ENCODE measurements at places on chromosomes 5 and 9.

DNA sequence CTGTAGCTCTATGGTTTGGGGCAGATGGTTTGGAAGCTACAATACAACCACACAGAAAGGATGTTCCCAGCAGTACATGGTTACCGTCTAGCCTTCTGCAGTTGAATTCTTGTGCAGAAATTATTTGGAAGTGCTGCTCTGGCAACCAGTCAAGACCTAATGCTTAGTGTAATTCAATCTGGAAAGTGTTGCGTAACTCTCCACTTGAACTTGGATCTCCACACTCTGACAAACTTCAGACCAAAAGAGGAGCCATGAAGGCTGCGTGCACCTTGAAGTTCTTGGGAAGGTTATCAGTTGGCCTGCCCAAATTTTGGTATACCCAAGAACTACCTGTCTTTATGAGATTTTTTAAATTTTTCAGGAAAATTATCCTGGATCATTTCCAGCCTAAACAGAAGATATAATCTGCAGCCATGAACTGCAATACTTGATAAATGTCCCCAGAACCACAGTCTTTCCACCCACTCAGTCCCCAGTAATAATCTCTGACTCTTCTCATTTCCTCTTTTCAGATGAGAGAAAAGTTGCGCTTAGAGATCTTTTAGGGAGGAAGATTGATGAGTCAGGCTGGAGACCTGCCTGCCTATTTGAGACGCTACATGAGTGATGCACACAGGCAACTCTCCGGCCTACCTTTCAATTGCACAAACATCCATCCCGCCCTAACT lies 159.9 kb downstream of the FANCC start:
- DNase-seq = no peak

GRCh38 chr5:85990998-85991397 lies 626.7 kb upstream of the COX7C start:
- no peak for DNase-seq

DNA sequence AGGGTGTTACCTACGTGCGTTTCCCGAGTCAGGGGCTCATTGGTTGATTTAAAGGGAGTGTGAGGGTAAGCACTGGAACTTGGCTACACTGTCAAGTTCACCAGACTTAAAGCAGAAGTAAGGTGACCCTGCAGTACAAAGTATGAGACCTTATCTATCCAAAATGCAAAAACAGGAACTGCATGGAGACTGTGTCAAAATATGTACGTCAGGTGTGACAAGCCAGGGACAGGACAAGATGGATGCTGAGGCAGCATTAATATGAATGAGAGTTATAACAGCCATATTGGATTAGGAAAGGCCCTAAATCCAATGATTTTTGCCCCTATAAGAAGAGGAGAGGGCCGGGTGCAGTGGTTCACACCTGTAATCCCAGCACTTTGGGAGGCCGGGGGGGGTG lies 15.4 kb upstream of the SUSD3 start:
- no peak for DNase-seq

DNA sequence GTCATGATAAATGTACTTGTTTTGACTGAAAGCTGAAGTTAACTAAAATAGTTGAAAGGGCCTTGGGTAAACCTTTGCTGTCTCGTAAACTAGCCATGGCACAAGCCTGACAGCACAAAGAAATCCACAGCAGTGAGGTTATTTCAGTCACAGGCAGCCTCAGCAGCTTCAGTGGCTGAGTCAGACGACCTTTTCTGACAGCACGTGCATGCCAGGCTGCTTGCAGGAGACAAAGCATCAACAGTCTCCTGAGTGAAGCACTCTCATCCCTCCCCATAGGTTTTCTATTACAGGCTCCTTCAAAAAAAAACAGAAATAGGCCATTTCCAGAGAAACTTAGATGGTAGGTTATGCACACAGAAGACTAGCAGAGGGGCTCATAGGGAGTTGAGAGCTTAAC lies 34.6 kb downstream of the OXCT1 start:
- DNase-seq = no peak

DNA sequence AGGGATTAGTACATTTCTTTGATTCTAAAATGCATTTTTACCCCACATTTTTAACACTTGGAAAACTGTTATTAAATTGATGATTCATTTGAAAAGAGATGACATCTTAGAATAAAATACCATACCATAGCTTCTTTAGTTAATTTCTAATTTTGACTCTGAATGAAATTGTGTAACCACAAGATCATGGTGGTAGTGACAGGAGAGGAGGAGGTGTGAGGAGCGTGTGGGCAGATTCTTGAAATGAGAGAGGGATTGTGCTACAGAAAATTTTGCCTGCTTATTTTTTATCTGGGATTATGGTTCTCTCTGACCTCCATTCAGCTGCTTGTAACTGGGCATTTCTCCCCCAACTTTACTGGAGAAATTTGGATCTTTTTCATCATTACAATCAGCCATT lies 173.3 kb upstream of the CLINT1 start:
- no peak for DNase-seq

GRCh38 chr5:170612256-170612678 lies 108.4 kb downstream of the KCNIP1 start:
- DNase-seq = no peak

GRCh38 chr9:136328011-136328621 lies 777 bp downstream of the GPSM1 start:
- DNase-seq = peak; percentile 36

DNA sequence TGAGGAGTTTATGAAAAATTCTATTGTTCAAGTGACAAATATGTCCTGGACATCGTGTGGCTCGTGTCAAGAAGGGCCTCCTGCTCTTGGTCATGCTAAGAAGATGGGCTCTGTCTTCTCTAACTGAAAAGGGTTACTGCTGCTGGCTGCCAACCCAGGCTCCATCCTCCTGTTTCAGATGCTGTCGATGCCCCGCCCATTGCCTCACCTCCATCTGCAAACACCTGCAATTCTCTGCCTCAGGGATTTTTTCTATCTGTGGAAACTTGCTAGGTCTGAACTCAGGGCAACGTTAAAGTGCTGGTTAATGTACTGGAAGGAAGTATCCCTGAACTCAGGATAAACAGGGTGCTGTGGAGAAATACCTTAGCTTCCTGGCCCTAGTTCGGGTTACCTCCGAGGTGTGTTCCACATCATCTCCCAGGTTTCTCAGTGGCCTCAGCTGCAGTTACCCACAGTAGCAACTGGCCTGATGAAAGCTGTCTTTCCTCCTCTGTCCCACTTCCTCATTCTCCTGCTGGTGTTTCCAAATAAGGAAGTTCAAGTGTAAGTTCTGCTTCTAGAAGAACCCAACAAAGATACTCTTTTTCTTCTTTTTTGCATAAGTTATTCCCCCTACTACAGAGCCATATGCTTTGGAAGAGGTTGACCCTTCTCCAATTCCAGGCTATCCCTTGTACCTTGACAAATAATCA lies 151.7 kb upstream of the SMIM23 start:
- no peak for DNase-seq

DNA sequence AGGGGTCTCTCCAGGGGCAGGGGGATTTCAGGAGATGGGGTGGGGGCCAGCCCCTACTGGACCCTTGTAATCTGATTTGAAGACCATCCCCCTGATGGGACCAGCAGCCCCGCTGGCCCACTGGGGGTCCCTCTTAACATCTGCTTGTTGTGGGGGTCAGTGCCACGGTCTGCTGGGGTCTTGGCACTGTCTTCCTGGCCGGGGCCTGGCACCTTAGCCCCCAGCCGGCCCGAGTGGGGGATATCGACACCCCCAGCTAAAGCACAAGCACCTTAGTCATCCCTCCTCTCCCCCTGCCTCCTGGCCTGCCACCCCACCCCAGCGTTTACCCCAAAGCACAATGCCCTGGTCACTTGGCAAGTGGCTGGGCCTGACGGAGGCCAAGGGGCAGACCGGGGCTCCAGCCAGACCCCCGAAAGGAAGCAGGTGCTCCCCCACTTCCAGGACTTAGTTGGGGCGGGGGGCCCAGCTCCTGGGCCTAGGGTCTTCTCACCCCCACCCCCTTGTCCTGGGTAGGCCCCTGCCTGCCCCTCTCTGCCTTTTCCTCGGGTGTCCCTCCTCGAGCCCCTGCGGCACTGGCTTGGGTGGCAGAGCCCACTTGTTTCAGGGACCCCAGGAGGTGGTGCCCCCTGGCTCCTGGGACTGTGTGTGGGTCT lies 1.4 kb upstream of the NFX1 start:
- peak; percentile 25 for DNase-seq

- peak; percentile 25 for DNase-seq
These were observed 554 bp downstream of the JAK2 start for GRCh38 chr9:4985386-4986266.

DNA sequence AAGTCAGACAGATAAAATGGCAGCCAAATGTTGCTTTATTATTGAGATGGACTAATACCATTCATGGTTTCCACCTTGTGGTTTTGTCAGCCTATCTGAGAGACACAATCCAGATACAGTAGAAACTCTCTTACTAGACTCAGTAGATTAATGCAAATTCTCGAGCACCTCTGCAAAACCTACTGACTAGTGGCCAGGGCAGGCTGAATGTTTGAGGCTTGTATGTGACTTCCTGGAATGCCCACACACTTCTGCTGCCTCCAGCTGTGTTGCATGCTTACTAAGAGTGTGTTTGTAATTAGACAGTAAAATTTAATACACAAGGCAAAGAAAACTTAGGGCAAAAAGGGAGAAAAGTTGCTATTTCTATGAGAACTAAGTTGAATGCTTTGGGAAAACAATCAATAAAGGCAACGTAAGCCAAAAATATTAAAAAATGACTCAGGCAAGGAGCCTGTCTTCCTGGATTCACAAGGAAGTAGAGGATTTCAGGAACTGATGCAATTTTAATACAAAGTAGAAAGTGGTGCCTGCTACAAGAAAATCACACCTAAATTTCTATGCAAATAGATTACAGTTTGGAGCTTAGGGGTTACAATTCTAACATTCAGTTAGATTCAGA lies 30.2 kb upstream of the CCNG1 start:
- no peak for DNase-seq

- DNase-seq = no peak
These were observed 502.7 kb downstream of the NR2F1-AS1 start for GRCh38 chr5:93078082-93079038.

DNA sequence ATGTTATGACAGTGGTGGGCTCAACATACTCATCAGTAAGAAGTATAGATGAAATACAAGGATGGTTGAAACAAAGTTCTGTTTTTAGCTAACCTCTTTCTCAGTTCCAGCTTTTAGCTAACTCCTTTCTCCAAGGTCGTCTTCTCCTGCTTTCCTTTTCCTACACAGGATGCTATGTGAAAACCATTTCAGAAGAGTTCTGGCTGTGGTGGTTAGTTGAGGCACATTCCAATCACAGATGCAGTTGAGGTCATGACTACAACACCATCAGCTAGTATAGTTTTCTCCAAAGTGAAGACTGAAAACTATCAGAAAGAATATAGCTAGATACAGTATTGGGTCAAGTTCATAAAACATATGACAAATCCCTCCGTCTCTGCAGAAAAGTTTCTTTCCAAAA lies 477.7 kb upstream of the C9orf72 start:
- no peak for DNase-seq

GRCh38 chr9:14309403-14309802 lies 4.5 kb downstream of the NFIB start:
- no peak for DNase-seq

Data from activated T-cell treated with anti-CD3 and anti-CD28 coated beads, Interleukin-2, amount 50 U/mL, for 1 hour (primary cell).